ENCODE measurements at places on chromosomes 3 and 15.

DNA sequence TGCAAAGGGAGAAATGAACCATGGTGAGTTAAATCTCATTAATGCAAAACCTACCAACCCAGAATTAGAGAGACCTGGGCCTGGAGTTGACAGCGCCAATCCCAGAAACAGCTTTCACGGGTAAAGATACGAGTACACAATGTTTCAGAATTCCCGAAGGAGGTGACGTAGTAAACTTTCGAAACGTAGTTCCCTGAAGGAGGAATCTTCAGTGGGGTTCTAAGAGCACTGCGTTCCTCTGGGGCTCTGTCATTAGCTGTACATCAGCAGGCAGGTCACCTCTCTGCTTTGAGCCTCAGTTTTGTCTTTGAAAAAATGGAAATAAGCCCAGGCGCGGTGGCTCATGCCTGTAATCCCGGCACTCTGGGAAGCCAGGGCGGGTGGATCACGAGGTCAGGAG is 152.3 kb downstream of the XXYLT1 start:
- no peak for DNase-seq

GRCh38 chr3:107950417-107950816 is 140.4 kb downstream of the CD47 start:
- DNase-seq = no peak

- no peak for DNase-seq
Measured at GRCh38 chr3:110414855-110415254, 656.8 kb upstream of the NECTIN3 start.

DNA sequence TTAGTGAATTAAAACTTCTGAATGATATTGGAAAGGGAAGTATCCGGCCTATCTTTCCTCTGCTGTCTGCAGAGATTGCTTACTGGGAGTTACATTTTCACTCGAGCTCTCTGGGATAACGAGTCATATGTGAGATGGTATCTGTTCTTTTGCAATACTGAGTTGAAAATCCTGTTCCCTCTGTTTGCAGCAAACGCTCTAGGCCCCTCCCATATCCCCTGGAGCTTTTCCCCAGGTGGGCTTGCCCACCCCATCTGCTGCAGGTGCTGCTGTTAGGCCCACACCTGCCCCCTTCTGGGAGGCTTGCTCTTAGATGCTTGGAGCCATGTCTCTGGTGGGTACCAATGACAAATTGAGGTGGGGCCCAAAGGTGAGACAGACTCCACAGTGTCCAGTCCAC is 42.7 kb upstream of the MTMR10 start:
- no peak for DNase-seq

- peak; percentile 19 for DNase-seq
Measured at GRCh38 chr3:34178415-34178814, 380.0 kb downstream of the PDCD6IP start.

DNA sequence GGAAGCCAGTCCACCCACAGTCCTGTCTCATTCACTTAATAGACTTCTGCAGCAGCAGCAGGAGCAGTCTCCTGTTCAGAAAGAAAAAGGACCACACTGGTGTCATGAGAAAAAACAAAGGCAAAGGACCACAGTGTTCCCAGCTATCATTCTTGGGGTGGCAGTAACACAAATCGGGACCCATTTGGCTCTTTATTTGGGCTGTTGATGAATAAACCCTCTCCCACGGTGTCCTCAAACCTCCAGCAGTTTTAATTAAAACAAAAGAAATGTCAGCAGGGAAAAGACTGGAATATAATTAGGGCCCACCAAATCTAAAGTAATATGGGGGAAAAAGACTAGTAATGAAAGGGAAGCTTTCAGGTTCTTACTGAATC is 210.5 kb upstream of the SLC2A2 start:
- no peak for DNase-seq

DNA sequence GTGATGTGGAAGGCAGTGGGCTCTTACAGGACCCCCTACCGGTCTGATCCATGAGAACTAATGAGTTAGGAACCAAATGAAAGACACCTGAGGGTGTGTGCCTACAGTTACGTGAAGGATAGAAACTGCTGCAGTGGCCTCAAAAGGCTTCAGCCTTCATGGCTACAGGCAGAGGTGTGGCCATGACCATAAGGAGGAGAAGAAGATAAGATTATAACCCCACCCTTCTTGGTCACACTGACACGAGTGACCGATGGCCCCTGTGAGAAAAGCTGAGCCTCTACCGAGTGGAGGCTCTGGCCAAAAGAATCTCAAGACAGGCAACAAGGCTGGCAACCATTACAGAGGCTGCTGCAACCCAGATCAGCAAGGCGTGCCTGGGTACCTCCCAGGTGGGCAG is 6.3 kb downstream of the RFT1 start:
- DNase-seq = no peak
